ENCODE measurements at places on chromosomes 1 and 21.

GRCh38 chr21:35543746-35544145 lies 494.6 kb upstream of the RUNX1 start:
- no peak for DNase-seq

- no peak for DNase-seq
These were observed 368.9 kb downstream of the PLA2G4A start for GRCh38 chr1:187197685-187198084.

- no peak for DNase-seq
These were observed 50.0 kb downstream of the TMCO4 start for GRCh38 chr1:19749685-19750084.

DNA sequence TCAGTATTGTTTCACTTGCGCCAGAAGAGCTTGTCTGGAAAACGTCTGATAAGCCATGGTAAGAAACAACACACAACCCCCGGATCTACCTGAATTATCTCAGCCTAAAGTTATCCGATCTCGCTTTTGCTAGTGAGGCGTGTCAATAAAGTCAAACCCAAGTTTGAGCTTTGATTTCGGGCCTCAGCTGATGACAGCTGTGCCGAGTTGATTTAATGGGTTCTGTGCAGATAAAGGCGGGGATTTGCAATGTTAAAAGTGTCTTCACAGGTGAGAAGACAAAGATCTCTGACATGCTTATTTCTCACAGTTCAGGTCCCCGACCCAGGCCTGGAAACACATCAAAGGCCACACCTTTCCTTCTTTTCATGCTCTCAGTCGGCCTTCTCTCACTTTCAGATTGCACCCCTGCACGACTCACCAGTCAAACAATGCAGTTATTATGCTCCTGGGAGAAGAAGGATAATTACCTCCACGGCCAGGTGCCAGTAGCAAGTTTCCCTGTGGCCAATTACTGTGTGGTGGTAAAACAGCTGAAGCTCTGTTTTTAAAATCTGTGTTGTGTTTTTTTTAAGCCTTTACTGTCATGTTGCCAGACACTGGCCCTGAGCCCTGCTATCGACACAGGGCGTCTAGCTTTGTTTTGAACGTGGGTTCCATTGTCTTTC lies 245.3 kb upstream of the RUNX1 start:
- DNase-seq, result no peak

DNA sequence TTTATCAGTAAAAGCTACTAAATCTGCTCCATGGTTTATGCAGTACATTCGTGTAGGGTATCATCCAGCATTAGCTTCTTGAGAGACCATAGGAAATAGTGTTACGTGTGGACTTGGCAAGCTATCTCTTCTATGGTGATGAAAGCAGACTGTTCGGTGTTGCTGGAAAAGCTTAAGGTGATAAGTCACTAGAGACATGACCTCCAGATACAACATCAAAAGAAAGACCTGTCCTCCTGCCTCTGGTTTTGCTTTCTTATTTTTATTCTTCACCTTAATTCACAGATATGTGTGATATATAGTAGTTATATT lies 53.5 kb upstream of the S1PR1 start:
- no peak for DNase-seq

DNA sequence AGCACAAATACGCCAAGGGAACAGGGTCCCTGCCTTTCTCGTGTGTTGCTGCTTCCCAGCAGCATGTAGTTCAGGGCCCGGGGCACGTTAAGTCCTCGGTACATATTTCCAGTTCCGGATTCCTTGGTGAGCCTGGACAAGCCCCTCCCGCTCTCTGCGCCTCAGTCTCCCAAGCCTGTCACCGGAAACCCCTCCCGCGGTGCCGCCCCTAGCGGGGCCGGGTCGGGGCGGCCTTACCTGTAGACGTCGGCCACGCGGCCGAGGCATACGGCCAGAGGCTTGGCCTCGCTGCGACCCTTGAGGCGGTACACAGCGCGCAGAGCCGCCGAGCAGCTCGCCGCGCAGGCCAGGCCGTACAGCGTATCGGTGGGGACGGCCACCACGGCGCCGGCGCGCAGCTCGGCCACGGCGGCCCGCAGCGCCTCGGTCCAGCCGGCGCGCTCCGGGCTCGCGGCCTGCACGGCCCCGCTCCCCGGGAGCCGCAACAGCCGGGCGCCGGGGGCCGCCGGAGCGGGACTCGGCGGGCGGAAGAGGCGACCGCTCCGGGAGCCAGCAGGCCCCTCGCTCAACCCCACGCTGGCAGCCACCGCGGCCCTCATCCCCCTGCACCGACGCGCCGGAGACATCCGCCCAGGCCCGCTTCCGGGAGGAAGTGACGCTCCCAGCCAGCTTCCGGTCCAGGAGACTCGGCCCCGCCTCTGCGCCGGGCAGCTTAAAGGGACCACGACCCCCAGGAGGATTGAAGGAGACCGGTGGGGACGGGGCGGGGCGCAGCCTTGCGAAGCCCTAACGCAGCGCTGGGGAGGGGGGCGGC lies at the start of the genes C1orf122 and YRDC:
Gene C1orf122 (plus strand): TSS at position 236 of the 814 bp plus-strand sequence. CDS start 615 bp downstream, outside the sequence.
Gene YRDC (minus strand): TSS at position 654 of the 814 bp plus-strand sequence. CDS start 28 bp downstream, at position 626.
- DNase-seq, result peak; percentile 89

DNA sequence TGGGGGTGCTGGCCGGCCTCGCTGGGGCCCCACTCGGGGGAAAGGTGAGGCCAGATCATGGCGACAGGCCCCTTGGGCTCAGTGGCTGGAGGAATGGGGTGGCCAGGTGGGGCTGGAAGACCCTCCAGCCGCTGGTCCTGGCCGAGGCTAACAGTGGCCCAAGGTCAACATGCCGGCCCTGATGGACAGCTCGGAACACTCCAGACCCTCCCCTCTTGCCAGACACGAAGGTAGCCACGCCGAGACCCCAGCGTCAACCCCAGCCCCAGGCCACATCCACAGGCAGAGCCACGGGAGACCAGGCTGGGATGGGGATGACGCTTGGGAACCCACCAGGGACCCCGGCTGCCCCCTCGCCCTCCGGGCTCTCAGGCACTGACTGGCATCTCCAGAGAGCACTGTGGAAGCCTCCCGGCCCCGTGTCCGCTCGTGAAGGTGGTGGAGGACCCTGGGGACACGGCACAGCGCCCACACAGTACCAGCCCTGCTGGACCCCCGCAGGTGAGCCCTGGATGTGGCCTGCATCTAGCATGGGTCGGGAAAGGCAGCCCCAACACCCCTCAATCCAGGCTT lies 905 bp upstream of the C1QTNF12 start:
- DNase-seq, result no peak

DNA sequence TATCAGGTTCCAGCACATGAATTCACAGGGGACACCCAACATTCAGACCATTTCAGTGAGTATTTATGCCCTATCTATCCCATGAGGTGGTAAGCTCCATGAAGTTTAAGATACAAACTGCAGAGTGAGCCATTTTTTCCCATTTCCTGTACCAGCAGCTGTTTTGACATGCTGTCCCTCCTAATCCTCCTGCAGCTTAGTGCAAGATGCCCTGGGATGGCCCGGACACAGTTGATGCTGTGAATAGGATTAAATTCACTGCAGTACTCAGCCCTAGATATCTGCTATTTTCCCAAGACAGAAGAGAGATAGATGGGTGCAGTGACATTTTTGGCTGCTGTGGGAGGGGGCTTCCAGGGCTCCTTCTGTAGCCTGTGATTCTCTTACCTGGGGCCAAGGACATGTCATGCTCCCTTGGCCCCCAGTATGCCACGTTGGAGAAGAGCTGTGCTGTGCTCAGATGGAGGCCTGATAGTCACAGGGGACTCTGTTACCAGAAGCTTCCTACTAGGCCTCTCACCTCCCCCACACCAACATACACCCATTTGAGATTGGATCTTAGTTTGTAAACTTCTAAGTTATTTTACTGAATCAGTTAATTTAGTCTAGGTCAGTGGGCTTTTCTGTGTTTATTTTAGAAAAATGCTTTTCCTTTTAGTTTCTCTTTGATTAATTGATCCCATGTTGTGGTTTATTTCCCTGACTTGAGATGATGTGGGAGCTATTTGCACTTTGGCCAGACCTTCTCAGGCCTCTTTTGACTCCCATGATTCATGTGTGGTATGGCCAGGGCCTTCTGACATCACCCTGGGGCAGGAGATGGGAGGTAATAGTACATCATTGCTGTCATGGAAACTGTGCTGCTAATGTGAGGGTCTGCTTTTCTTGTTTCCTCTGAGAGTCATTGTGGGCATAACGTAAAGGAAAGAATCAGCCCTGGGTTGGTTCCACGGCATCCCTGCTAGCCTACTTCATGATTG lies 92.6 kb downstream of the ST3GAL3 start:
- no peak for DNase-seq

- no peak for DNase-seq
These were observed 49.8 kb upstream of the ADORA3 start for GRCh38 chr1:111553196-111553595.

DNA sequence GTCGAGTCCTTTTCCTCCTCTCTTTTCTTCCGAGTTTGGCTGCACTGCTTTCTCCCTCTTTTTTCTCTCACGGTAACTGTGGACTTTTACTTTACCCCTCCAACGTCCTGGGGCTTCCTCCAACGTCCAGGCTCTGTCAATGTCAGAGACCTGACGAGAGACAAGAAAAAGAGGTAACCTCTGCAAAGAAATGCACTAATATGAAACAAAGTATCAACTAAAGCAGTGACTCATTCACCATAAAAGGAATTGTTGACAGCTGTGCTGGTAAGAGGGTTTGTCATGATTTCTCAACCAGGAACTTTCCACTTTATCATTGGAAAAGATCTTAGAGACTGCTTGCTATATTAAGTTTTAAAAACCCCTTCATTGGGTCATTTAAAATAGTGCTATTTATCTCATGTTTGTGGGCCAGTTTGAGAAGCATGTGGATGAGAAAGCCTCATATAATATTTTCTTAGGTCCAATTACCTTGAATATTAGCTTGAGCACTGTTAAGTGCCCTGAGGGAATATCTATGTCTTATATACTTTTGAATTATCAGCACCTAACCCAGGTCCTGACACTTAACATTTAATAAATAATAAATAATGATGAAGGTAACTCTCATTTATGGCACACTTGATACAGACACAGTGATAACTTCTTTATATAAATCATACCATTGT lies at the start of gene GBP2:
Gene GBP2 (minus strand): TSS at position 202 of the 668 bp plus-strand sequence. CDS start 4,148 bp downstream, outside the sequence.
- peak; percentile 83 for DNase-seq

- DNase-seq, result no peak
These were observed 95.4 kb upstream of the CLDN14 start for GRCh38 chr21:36575306-36575705.

DNA sequence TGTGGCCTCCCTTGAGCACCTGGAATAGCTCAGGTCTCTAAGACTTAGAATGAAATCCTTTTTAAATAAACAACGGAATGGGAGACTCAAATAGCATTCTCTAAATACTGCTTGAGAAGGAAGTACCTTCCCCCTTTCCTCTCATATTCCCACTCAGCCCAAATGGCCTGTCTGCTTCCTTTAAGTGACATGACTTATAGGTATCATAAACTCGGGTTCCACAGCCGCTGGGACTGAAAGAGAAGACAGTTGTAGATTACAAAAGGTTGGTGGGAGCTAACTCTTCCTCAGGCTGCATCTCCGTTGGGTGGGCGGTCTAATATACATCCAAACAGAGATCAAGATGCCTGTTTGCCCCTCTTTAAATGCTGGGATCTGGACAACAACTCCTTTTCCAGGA lies 1.2 kb upstream of the HMCN1 start:
- no peak for DNase-seq

DNA sequence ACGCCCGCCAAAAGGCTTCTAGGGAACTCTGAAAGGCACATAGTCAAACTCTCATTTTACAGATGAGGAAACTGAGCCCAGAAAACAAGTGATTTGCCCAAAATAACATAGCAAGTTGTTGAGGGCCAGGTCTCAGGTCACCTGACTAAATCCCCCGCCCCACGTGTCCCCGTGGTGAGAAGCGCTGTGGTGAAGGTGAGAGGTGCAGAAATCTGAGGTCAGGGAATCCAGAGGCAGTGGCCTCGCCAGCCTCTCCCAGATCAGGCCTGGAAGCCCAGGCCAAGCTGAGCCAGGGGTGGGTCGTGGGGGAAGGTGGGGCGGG lies 5.1 kb downstream of the HDGF start:
- DNase-seq, result peak; percentile 41

GRCh38 chr1:59409986-59410385 lies 113.1 kb downstream of the FGGY start:
- no peak for DNase-seq

GRCh38 chr1:24779689-24780464 lies 34.6 kb downstream of the CLIC4 start:
- DNase-seq, result no peak

DNA sequence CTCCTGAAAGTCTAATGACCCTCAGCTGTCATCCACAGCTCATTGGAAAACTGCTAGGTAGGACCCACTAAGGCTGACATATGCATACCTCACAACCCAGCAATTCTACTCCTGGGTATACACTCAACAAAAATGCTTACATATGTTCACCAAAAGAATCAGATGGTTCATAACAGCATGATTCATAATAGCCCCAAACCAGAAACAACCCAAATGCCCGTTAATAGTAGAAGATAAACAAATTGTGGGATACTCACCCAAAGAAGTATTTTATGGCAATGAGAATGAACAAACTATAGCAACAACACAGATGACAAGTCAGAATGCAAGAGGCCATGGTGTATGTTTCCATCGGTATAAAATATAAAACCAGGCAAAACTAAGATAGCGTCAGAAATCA lies 124.6 kb downstream of the HLCS start:
- no peak for DNase-seq

DNA sequence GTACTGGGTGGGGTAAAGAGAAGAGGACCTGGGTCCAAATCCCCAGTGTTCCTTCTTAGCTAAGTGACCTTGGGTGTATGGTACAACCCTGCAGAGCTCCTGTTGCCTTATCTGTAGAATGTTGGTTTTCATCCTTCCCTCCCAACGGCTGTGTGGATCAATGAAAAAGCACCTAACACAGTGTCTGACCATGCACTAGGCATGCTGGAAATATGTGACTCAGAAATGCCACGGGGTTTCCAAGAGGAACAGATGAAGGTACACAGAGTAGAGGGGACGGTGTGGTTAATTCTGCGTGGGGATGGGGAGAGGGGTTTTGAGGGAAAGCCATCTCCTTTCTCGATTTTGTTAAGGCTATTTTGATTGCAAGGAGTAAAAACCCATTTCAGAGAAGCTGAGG lies 8.6 kb downstream of the NIPAL3 start:
- DNase-seq, result no peak

DNA sequence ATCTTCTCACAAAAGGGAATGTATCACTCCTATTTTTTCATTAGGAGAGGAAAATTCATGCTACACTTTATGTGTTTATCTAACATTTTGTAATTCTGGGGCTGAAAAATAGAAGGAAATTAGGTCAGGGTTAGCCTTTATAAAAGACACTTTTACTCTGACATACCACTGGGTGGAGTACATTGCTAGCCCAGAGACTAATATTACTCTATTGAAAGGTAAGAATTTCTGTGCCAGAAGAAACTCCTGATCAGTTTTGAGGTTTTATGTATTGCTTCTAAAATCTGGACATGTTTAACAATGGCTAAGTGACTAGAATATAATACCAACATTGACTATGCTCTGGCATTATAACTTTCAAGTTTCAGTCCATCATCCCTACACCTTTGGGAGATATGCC lies 724.6 kb downstream of the USP25 start:
- DNase-seq, result no peak

DNA sequence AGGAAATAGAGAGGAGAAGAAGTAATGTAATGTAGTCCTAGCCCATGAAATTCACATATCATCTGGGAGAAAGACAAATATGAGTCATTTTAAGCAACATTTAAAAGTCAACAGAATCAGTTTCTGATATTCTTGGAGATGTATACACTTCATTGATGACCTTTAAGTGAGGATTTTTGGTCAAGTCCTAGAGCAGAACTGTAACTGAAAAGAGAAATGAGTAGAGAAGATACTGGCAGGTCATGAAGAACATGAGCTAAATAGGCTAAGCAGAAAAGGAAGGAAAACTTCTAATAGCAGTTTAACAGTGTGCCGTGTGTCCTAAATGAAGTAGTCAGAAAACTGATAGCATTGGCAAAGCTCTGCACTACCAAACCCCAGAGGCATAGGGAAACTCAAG lies 4.6 kb downstream of the ZFP69B start:
- no peak for DNase-seq

GRCh38 chr1:155009221-155009711 lies 6.7 kb downstream of the ZBTB7B start:
- DNase-seq, result no peak

Data from CD4-positive, alpha-beta T cell treated with Interleukin-4 for 4 hours (primary cell).